ENCODE measurements at places on chromosomes 7 and 10.

DNA sequence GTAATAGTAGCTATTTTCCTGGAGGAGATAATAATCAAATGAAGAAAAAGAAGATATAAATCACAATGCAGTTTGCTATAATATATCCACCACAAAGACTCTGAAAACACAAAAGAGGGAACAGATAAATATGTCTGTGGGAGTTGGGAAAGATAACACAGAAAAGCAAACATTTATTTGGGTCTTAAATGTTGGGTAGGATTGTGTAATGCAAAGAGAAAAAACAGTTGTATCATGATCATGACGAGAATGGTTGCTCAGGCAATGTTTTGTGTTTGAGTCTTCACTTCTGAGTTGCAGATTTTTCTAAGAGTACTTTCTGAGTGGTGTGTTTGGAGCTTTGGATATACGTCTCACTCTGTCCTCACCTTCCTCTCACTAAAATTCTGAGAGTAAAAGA is 437.5 kb downstream of the TFEC start:
- DNase-seq = no peak

GRCh38 chr10:103666087-103666761 is 172.7 kb downstream of the NEURL1 start:
- peak; percentile 68 for DNase-seq

- no peak for DNase-seq
Observed at GRCh38 chr10:32972460-32972859, 14.4 kb upstream of the ITGB1 start.

DNA sequence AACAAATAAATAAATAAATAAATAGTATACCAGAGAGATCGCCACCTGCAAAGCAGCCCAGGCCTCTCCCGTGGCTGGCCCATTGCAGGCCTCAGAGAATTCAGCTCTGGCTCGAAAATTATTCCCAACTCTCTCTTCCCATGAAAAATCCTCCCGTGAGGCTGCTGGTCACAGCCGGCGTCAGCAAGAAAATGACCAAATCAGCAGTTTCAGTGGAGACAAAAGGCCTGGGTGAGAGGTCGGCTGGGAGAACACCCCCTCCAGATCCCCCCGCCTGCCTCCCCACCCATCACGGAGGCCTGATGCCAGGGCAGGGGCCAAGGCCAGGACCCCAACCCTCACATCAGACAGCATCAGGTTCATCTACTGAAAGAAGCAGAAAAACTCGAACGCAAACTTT is 3.1 kb upstream of the CLIP2 start:
- no peak for DNase-seq

DNA sequence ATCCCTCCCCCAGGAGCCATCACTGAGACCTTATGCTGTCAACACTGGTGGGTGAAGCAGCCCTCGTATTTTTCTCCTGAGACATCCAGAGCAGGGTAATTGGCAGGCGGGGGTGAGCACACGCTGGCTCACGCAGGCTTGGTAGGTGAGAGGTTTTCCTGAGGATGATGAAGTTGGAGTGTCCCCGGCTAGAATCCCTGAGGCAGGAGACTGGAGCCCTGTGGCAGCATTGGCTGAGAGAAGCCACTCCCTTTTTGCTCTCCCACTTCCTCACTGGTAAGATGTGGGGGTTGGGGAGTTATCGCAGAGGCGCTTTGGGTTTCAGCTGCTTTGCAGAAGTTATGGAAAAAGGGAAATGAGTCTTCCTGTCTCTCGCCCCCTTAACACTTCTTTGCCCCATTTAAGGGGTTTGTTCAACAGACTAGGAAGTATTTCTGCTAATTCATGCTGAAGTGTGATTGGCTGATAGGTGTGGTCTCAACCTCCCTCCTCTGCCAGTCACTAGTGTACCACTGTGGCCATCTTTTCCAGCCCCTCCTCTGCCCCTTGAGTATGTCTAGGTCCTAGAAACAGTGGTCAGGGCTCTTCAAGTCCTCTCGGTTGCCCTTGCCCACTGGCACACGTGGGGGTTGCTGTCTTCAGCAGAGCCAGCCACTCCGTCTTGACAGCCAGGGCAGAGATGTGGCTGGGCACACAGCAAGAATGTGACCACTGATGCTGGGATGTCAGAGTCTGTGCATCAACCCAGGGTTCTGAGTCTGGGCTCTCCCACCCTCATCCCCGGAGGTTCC is 5.7 kb downstream of the ARPC1B start:
- peak; percentile 48 for DNase-seq

Measured in testis (tissue), 5 donors.